ENCODE measurements at places on chromosomes 3 and 15.

DNA sequence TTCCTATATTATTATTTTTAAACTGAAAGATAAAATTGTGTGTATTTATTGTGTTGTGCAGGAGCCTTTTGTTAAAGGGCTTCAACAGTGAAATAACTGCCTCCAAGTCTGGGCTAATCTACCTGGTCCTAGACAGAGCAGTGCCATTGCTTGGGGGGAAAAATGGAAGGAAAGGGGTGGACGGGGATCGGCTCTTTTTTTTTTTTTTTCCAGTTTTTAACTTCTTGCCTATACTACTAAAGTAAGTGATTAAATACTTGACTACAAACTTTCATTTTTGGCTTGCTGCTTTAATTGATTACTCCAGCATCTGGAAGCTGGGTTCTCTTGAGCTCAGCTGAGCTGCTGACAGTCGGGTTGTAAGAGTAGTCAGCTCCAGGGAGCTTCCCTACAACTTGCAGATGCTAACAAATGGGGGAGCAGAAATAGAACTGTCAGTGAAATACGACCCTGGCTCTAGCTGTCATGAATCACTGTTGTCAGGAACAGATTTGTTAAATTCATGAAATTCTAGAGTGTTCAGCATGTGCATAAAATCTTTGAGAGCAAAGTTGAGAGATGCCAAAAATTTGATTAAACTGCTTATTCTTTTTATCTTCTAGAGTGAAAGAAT lies 276.7 kb downstream of the ROBO1 start:
- DNase-seq, result no peak

DNA sequence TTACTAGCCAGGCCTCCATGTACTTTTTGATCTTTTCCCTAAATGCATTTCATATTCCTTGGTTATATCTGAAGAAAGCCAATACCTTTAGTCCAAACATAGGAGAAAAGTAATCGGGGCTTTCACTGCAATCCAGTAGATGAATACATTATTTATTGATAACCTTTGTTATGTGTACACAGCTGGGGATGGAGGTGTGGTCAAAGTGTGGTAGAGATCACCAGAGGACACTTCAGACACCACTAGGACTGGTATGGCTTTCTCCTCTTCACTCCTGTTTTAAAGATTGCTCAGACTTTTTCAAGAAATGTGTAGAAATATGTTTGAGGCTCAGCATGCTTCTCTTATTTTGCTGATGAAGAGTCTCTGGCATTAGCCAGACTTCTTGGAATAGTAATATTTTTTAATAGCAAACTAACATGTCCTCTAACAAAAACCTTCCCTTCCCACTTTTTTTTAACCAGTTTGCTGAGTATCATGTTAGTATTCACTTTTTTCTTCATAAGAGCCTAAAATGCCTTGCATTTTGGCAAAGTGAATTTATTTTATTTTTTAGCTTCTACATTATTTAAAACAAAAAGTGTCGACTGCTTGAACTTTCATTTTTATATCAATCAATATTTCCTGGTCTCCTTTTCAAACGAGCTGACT lies 65.6 kb upstream of the MBNL1 start:
- DNase-seq, result no peak

DNA sequence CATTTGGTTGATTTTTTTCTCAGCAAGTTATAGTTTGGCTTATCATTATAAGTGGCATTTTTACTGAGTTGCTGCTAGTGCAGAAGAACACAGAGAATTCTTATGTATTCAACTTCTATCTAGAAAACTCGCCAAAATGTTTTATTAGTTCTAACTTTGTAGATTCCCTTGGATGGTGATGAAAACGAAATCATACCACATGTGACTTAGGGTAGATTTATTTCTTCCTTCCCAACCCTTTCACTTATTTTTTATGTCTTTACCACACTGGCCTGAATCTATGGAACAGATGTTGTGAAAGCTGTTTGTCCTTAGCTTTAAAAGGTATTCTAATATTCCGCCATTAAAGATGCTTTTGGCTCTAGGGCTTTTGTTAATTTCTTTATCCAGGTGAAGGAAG lies 503.3 kb upstream of the CFAP20DC start:
- no peak for DNase-seq

DNA sequence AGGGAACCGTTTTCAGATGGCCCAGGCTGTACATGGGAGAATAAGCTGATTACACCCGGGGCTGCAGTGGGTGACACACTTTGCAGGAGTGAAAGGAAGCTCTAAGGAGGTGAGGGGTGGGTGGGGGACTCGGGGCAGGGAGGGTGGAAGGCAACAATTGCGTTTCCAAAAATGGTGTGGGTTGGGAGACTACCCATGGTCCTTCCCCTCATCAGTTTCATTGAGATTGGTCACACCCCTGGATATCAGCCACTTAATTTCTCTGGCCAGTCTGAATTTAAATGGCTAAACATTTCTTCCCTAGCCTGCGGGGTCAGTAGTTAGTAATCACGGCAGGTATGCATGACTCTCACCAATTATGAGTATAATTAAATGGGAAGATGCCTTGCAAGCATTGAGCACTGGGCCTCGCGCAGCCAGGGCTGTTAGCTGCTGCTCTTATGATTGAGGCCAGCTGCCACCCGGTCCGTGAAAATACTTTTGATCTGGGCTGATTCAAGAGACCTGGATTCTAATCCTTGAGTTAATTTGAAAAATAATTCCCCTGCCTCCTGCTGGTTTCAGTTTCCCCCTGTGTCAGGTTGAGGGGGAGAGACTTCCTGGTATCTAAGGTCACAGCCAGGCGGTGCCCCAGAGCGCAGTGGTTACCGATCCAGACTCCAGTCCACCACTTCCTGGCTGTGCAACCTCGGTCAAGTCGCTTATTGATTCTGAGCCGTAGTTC lies 23.3 kb downstream of the SLC6A6 start:
- peak; percentile 54 for DNase-seq

DNA sequence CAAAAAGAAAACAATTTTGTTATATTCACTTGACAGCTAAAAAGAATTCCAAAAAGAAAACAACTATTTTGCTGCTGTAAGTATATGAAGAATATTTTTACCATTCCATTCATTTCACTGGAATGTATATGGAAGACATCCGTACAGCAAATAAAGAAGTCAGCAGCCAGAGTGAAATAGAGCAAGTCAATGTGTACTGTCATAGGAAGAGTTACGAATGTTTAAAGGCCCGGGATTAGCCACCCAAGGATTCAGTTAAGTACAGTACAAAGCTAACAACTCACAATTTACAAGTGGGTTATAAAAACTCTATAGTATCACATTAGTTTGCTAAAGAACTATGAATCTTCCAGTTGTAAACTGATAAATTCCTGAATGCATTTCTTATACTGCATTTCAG lies 14.4 kb upstream of the XXYLT1 start:
- DNase-seq, result no peak

GRCh38 chr3:7876741-7877297 lies 624.8 kb upstream of the LMCD1 start:
- no peak for DNase-seq

DNA sequence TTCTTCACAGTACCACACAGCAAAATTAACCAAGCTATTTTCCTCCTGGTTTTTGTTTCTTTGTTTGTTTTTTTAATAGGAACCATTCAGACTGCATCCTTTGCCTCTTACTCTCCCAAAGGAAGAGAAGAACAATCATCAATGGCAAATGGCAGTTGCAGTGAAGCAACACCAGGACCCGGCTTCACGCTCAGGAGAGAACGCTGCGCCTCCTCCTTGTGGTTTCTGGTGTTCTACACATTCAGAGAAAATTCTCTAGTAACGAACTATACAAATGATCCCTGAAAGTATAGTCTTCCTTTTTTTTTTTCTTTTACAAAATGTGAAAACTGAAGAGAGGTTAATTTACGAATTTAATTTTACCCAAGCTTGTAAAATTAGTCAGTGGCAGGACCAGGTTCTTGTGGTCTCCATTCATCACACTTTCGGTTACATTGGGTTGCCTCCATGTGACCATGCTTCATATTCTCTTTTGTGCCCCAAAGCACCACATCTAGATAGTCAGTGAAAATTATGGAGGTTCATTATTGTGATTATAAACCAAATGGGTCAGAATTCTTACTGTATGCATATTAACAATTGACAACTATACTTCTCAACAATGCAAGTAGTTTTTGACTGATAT lies 10.6 kb upstream of the MINDY2 start:
- no peak for DNase-seq

DNA sequence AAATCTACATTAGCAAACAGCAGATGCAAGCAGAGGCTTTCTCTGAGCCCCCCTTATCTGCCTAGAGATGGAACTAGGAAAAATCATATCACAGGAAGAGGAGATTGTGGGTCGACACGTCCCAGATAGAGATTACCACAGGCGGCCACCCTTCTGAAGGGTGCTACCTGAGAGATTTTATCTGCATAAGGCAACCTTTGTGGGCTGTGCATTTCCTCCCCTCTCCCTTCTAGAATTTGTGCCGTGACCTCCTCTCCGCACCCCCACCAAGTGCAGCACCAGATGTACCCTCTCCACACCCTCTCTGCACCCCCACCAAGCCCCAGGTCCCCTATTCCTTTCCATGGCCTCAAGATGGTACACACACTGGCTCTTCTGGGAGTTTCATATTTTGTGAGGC lies 27.4 kb downstream of the METTL6 start:
- DNase-seq, result no peak

- no peak for DNase-seq
These were observed 392.2 kb upstream of the CFAP20DC start for GRCh38 chr3:59442046-59442445.

GRCh38 chr3:43893727-43894126 lies 203.0 kb downstream of the ABHD5 start:
- DNase-seq, result no peak

GRCh38 chr3:172673210-172673679 lies 37.6 kb downstream of the NCEH1 start:
- no peak for DNase-seq

DNA sequence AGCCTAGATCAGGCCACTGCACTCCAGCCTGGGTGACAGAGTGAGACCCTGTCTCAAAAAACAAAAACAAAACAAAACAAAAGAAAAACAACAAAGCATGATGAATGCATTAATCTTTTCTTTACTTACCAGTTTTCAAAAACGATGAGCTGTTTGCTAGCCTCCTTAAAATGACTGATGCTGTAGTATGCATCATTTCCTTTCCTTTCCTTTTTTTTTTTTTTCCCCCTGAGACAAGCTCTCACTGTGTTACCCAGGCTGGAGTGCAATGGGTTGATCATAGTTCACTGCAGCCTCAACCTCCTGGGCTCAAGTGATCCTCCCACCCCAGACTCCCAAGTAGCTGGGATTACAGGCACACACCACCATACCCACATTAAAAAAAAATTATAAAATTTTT lies 202.0 kb downstream of the ADAMTSL3 start:
- DNase-seq, result no peak

GRCh38 chr15:64990168-64990470 lies 405 bp upstream of the SPG21 start:
- no peak for DNase-seq

All from GM18507 (cell line).